ENCODE measurements at places on chromosomes 11 and 22.

DNA sequence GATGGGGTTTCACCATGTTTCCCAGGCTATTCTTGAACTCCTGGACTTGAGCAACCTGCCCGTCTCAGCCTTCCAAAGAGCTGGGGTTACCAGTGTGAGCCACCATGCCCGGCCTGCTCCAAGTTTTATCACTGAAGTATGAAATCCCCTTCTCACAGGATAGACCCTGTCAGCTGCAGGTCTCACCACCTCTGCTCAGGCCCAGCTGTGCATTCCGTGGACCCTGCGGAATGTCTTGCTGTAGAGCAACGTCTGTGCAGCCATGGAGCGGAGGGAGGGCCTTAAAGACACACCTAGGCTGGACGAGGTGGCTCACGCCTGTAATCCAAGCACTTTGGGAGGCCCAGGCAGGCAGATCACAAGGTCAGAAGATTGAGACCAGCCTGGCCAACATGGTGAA, 625.4 kb downstream of the BRD1 start:
- no peak for DNase-seq

- peak; percentile 83 for DNase-seq
Measured at GRCh38 chr11:13745165-13745564, 76.7 kb downstream of the FAR1 start.

- DNase-seq: no peak
Measured at GRCh38 chr11:61062181-61062930, 39.9 kb upstream of the CD5 start.

DNA sequence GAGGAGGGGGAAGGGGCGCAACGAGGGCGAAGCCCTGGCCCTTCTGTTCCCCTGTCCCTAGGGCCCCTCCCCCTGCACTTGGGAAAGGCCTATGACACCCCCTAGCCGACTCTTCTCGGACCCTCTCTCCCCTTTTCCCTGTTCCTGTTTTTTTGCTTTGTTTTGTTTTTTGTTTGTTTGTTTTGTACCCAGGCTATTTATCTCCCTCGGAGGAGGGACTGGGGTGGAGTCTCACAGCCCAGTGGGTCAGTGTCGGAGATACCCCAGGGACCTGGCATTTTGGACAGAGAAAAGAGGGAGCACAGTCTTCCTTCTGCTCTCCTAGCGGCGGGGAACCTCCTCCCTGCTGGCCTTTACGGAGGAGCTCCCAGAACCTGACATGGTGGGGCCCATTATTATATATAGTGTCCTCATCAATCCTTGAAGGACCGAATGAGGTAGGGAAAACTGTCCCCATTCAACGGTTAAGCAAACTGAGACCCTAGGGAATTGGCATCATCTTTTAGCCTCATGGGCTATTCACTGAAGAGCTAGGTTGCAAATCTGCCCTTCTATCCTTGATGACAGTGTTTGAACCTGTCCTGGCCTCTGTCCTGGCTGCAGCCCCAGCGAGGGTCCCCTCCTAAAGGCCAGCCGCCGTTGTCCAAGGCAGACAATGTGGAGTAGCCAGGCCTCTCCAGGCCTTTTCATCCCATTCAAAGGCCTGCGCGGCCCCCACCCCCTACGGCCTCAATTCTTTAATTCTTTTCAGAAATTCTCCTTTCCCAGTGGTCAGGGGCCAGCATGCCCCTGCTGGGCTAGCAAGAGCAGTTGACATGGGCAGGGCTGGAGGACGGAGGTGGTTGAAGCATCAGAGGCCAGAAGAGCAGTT, 911 bp downstream of the EMID1 start:
- no peak for DNase-seq

- peak; percentile 10 for DNase-seq
Measured at GRCh38 chr11:104704888-104705287, 193.4 kb downstream of the CASP12 start.

DNA sequence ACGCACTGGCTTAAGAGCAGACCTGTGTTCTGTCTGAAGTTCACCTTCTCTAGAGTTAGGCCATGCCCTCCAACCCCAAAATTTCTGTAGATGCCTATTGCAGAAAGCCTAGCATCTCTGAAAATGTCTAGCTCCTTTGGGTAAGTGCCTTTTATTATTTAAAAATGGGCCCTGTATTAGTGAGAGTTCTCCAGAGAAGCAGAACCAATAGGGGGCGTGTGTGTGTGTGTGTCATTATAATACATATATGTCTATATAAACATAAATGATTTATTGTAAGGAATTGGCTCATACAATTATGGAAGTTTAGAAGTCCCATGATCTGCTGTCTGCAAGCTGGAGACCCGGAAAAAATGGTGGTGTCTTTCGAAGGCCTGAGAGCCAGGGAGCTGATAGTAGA, 144.7 kb downstream of the TTC17 start:
- DNase-seq: no peak

GRCh38 chr11:7442588-7443215, 42.6 kb upstream of the OLFML1 start:
- DNase-seq: peak; percentile 61

DNA sequence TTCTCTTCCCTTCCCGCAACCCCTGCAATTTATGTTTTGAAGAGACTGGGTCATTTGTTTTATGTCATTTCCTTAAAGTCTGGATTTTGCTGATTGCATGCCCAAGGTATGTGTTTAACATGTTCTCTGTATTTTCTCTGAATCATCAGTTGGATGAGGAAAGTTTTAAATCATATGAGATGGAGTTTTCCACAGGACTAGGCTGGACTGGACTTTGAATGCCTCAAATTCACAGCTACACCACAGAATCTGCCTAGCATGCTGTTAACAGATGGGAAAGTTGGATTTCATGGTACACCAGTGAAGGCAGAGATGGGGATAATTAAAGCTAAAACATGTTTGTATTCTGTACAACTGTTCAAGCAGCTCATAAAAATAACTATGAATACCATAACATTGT, 62.6 kb downstream of the CWC15 start:
- no peak for DNase-seq

DNA sequence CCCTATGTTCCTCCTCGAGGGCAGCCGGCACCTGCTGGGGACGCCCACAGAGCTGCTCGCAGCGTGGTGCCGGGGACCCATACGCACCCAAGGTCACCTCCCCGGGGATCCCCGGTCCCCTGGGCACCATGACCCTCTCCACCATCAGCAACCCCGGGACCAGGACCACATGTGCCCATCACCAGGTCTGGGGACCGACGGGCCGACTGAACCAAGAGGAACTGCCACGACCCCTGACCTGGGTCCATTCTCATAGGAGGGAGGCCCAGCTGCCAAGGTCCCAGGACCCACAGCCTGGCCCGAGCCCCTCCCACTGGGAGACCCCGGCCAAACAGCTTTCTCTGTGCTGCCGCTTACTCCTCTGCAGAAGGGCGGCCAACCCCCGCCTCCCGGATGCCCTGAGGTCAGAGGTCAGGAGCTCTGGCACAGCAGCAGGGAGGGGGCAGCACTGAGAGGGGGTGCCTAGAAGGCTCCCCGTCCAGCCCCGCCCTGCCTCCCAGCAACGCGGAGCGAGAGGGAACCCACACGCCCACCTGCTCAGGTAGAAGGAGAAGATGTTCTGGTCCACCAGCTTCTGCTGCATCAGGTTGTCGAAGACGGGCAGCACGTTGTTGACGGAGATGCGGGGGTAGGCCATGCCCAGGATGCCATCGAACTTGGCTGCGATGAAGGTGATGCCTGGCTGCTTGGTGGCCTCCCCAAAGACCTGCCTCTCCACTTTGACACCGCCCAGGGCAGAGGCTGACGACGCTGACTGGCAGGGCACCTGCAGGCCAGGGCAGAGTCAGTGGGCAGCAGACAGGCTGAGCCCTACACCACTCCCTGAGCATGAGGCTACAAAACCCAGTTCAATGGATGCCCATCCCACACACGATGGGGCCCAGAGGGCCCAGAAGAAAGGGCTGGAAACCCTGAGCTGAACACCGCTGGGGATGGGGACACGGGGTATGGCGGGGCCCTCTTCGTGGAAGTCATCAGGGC, 6.6 kb downstream of the CTSD start:
- DNase-seq: no peak

- DNase-seq: no peak
Measured at GRCh38 chr11:130603335-130603906, 155.0 kb downstream of the ADAMTS15 start.

- no peak for DNase-seq
Measured at GRCh38 chr11:78991681-78992080, 417.0 kb upstream of the NARS2 start.

GRCh38 chr11:133162227-133162626, 370.1 kb downstream of the OPCML start:
- DNase-seq: no peak

GRCh38 chr11:40354121-40354520, 1105.3 kb downstream of the LRRC4C start:
- no peak for DNase-seq

DNA sequence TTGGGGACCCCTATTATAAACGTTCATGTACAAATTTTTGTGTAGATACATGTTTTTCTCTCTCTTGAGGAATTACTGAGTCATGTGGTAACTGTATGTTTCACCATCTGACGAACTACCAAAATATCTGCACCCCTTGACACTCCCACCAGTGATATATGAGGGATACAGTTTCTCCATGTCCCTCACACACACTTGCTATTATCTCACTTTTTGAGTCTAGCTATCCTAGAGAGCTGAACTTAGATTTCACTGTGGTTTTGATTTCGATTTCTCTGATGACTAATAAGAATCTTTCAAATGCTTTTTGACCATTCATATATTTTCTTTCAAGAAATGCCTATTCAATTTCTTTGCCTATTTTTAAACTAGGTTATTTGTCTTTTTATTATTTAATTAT, 200.2 kb downstream of the PGR start:
- no peak for DNase-seq

DNA sequence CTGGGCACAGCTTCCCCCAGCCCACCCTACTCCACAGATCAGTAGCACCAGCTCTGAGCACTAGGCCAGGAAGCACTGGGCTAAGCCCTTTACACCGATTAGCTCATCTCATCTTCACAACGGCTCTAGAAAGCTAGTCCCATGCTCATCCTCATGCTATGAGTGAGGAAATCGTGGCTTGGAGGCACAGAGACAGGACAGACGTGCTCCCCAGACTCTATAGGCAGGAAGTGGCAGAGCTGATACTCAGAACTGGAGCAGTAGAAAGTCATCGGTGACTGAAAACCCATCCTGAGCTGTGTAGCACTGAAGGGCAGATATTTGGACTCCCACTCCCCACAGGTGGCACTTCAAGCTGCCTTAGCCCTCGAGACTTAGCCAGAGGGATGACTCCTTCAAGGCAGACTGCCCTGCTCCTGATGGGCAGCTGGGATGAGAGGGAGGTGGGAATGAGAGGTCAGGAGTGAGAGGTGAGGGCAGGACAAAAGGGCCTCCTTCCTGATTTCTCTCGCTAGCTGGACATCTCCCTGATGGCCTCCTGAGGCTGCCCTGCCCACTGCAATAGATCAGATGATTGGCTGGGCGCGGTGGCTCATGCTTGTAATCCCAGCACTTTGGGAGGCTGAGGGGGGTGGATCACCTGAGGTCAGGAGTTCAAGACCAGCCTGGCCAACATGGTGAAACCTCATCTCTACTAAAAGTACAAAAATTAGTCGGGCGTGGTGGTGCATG, 9.7 kb downstream of the CD5 start:
- no peak for DNase-seq

DNA sequence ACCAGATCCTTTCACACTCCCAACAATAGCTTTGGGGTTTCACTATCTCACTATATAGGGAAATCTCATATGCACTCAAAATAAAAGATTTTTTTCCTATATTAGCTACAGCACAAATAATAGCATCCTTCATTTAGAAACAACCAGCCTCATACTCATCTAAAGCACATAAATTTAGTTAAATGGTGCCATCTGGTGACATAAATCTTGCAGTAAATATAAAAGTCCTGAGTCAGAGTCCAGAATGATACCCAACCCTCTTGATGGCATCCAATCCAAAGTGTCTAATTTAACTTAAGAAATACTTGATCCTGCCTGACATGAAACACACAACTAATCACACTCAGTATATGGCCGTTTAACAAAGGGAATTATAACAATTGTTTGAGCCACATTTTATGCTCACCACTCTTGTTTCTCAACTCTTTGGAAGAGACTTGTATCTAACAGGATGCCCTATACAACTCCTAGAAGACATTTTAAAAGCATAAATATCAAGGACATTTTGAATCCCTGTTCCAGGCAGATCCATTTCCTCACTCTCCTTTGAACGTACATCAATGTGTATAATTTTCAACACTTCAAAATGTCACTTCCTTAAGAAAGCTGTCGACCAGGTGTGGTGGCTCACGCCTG, 36.2 kb downstream of the DLG2 start:
- DNase-seq: peak; percentile 13

DNA sequence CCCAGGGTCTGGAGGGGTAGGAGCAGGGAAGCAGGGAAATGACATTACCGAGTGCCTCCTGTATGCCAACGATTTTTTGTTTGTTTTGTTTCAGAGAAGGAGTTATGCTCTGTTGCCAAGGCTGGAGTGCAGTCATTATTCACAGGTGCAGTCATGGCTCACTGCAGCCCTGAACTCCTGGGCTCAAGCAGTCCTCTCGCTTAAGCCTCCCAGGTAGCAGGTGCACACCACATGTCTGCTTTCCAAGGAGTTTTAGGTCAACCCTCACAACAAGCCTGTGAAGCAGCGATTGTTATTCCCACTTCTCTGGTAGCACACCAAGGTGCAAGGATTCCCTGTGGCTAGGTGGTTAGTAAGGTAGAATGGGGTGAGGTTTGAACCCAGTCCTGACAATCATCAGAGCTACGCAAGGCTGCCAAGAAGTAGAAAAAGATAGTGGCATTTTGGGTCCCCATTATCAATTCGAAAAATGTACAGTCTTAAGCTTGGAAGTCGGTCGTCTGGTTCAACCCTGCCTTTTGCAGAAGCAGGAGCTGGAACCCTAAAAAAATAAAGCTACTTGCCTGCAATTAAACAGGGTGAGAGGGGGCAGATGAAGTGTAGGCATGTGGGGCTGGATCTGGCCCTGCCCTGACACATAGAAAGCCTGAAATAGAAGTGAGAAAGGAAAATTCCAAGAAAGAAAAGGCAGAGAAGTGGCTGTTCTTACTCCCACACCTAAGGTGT, 9.1 kb downstream of the UCP3 start:
- DNase-seq: no peak

DNA sequence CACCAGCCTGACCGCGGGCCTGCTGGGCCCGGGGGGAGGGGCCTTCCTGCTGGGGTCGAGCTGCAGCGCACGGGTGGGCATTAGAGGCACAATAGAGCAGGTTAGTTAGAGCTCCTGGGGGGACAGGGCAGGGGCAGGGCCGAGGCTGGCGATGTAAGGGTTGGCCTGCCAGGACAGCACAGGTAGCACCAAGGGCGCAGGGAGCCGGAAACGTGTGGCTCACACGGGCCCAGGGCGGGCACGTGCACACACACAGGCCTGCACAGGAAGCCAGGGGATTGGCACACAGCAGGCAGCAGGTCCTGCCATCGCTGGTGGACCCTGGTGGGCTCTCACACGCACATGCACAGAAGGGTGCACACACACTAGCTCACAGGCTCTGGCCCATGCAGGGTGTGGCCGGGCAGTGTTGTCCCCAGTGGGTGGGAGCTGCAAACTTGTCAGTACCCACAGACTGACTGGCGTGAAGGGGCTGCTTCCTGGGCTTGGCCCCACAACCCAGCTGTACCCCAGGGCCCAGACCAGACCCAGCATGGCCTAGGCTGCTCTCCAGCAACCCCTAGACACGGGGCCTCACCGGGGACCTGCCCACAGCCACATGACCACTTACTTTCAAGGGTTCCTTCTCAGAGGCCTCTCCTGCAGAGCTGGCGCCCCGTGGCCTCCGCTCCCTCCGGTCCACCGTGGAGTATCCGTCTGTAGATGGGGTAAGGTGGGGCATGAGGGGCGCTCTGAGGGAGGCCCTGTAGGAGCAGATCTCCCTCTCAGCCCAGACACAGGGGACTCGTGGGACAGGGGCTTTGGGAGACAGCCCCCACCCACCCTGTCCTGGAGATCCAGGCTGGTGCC, 29.9 kb upstream of the TXNRD2 start:
- no peak for DNase-seq

Data from kidney capillary endothelial cell (primary cell).